Ammon's horn (tissue), 1 donor: ENCODE measurements at places on chromosomes 1 and 21.

- DNase-seq: no peak
Measured at GRCh38 chr1:86548839-86549238, 2.0 kb downstream of the CLCA4 start.

DNA sequence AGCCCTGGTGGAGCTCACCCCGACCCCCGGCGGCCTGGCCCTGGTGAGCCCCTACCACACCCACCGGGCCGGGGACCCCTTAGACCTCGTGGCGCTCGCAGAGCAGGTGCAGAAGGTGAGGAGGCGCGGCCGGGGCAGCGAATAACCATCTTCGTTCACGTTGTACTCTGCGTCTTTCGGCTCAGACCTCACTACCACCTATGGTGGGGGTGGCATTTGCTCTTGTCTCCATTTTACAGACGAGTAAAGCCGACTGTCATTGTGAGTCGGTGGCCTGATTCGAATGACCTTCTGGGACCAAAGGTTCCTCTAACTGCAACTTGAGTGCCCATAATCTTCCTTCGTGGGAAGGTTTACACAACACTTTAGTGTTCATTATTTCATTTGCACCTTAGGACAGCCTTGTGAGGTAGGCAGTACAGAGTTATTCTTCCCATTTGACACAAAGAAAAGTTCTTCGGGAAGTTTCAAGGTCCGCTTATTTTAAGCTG, 506 bp downstream of the C1orf50 start:
- DNase-seq: no peak

- no peak for DNase-seq
Measured at GRCh38 chr1:59352065-59352464, 55.2 kb downstream of the FGGY start.

DNA sequence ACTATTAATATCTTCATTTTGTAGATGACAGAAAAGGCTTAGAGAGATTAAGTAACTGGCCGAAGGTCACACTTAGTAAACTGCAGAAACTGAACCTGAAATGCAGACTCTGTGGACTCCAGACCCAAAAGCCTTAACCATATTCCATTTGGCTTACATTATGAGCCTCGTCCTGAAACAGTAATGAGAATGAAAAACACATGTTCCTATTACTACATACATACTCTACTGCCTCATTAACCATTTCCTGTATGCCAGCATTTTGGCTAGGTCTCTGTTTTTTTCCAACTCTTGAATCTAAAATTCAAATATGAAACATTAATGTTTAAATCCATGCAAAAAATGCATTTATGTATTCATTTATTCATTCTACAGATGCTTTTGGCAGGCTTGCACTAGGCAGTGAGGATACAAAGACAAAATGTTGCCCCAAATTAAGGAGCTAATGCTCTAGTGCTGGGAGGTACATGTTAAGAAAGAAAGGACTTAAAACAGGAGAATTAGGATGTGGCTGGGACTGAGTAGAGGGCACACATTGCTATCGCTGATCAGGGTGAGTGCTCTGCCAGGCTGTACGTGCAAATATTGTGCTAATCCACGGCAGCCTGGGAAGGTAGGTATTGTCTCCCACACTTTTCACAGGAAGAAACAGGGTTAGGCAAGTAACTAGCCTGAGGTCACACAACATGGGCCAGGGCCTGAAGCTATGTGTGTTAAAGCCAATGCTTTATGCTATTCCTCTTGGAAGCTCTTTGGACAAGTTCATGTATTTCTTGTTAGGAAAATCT, 14.0 kb downstream of the DEGS1 start:
- DNase-seq: no peak

DNA sequence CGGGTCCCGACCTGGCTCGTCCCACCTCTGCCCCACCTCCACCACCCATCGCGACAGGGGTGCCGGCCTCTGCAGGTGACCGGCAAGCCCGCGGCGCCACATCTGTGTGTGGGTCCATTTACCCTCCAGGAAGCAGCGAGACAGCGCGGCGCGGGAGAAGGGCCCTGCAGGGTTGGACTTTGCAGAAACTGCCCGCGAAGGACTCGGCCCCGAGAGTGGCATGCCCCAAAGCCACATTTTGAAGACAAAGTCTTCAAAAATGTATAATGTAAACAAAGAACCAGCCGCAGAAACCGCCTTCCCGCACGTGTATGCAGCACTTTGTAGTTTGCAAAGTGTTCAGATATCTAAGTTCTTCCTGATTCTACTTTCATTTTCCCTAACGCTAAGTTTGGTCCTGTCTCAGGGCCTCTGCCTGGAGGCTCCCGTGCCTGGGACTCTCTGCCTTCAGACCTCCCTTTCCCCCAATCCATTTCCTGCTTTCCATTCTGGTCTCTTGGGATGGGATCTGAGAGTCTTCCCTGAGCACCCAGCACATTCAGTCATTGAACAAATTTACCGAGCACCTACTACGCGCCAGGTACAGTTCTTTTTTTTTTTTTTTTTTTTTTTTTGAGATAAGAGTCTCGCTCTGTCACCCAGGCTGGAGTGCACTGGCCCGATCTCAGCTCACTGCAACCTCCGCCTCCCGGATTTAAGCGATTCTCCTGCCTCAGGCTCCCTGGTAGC, 524 bp upstream of the TMCO4 start:
- DNase-seq: peak; percentile 5

DNA sequence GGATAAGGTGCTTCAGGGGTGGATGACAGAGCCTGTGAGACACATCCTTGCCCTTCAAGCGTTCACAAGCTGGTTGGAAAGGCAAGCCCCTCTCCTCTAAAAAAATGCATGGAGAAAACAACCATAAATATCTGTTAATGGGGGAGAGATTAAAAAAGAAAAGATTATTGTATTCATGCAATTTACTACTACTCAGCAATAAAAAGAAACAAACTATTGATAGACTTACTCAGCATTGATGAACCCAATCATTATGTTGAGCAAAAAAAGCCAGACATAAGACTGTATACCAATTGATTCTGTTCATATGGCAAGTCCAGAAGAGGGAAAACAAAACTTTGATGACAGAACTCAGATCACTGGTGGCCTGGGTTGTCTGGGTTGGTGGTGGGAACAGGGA, 138.7 kb upstream of the IRF2BP2 start:
- DNase-seq: no peak

DNA sequence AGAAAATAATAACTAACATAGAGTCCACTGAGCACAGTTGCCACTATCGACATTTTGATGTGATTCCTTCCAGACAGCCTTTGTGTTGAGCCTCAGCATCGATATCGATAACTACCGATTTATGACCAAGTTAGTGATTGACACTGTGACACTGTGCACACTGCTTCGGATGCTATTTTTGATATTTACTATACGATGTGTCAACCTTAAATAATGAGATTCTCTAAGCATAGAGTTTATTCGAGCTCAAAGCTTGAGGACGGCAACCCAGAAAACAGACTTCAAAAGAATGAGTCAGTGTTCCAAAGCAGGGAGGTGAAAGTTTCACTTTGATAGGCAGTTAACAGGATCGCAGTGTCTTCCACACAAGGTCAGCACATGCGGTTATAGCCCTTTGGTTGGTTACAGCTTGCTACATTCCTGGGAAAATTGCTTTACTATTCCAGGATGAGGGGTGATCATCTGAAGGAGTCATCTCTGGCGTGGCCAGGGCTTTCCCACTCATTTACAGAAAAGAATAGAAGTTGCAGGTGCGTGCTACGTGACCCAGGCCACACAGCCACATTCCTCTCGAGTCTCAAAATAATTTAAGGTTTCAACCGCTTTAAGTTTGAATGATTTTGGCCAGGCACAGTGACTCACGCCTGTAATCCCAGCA, 53.6 kb upstream of the EFHD2 start:
- DNase-seq: no peak

DNA sequence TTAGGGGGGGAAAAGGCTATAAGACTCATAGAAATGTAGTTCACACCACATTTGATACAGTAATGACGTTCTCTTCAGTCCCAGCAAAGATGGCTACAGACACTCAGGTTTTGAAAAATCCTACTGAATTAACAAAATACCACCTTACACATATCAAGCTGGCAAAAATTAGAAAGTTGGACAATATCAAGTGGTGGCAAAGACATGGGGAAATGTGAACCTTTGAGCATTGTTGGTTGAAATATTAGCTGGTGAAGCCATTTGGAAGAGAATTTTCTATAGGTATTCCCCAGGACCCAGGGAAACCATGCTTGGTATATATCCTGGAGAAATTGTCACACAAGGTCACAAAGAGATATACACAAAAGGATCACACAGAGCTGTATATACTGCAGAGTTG, 163.0 kb downstream of the ADSS2 start:
- no peak for DNase-seq

DNA sequence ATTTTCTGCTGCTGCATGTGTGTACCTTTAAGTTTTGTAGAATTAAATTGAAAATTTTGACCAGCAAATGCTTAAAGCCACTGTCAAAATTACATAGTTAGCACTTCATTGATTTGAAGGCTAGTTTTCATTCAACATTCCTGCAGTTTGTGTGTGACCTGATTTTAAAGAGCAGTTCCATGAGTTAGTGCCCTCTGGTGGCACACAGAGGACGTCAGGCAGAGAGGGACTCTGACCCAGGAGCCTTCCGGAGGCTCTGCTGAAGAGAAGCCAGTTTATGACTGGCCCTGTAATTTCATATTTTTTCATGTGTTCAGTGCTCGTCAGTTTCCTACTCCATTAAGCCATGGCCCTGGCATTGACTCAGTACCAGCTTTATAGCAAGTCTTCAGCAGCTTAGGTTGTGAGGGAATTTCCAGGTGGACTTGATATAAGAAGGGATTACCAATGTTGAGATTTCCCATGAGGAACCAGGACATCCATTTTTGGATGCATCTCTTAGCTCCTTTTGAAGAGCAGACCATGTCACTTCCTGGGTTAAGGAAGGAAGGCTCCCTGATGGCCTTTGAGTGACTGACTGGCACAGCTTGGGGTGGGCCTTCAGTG, 104.7 kb downstream of the CAMTA1 start:
- peak; percentile 72 for DNase-seq

GRCh38 chr1:39398278-39399021, 93.0 kb upstream of the BMP8A start:
- peak; percentile 67 for DNase-seq

- DNase-seq: peak; percentile 61
Measured at GRCh38 chr1:160007577-160008200, 24.1 kb downstream of the PIGM start.

GRCh38 chr21:37272897-37273296, 5.8 kb upstream of the VPS26C start:
- DNase-seq: no peak

- DNase-seq: peak; percentile 98
Measured at GRCh38 chr21:32727687-32728455, at the start of gene SYNJ1. TSS of gene SYNJ1 (minus strand) at chr21:32728013. CDS start at chr21:32726895, 1,118 bp downstream.

DNA sequence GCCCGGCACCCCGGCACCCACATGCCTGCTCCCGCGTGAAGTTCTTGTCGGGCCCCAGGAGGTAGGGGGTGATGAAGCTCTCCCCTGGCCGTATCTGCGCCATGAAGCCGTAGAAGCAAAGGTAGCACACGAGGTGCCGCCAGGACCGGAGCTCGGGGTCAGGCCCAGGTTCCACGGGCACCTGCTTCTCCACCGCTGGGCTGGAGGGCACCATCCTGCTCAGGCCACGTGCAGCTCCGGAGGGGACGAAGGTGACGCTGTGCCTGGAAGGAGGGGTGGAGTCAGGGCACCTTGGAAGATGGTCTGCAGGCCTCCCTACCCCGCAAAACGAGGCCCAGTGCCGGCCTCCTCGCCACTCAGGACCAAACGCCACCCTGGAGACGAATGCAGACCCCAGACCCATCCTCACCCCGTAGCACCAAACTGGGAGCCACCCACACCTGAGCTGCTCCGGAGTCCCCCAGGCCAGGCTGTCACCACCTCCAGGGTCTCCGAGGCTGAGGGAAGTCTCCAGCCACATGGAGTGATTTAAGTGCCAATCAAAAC, 4.4 kb downstream of the SLC19A1 start:
- DNase-seq: no peak

- no peak for DNase-seq
Measured at GRCh38 chr1:69743146-69743545, 175.4 kb downstream of the LRRC7 start.

DNA sequence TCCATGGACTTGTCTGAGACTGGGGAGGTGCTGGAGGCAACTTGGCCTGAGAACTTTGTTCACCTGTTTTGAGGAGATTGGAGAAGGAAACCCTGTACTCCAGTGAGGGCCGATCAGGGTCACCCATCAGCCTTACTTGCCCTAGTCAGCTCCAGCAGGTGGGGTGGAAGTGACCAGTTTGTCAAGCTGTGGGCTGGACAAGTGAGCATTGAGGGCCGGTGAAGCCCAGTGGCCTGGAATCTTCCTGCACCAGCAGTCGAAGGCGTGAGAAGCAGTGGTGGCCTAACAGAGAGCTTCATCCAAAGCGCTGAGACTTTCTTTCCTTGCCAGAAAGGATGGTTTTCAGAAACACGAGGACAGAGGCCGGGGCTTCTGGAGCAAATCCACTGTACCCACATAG, 9.6 kb downstream of the SLC37A1 start:
- DNase-seq: no peak

DNA sequence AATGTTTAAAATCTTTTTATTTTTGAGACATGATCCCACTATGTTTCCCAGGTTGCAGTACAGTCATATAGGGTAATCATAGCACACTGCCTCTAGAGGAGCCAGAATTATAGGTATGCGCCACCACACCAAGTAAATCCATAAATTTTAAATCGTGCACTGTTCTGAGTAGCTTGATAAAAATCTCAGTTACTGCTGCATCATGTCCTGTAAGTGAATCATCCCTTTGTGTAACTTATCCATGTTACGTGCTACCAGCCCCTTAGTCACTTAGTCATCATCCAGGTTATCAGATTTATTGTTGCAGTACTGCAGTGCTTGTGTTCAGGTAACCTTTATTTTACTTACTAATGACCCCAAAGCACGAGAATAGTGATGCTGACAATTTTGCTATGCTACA, 1770.9 kb downstream of the BRINP3 start:
- no peak for DNase-seq

DNA sequence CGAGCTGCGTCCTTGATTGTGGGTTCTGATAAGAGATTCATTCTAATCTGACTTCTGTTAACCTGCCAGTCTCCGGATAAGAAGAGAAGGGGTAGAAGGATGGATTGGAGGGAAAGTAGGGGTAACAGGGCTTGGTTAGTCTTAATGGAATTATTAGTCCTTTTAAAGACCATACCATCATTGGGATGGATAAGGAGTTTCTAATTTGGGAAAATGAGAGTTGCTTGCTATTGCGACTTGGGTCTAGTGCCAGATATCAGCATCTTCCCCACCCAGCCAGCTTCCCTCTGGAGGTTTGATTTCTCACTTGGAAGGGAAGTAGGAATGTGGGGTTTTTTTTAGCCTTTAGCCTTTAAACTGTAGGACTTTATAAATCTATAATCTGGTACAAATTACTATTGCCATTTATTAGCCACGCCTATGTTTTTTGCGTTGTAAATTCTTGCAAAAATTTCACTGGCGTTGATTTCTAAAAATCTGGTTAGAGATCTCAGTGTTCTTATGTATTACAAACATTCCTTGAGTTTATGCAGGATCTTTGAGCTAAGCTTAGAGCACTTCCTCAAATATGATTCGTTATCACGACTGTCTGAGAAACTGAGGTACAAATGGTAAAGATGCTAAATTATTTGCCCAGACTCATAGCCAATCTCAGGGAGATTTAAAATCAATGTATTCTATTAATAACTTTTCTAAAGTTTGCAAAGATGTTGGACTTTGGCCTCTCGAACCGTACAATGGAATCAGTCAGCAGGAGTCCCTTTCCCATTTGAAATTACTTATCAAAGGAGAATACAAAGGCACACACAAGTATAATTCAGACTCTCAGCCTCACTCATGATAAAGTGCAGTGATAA, 1.3 kb downstream of the FAM20B start:
- no peak for DNase-seq

GRCh38 chr1:232951180-232951579, 769 bp downstream of the NTPCR start:
- peak; percentile 16 for DNase-seq
